ENCODE measurements at places on chromosomes 5 and 9. TPM values are rescaled to one million over a fixed set of nuclear protein-coding genes. Genes with fewer than 3 reads are reported as not detected.

Gene FASTKD3
- total RNA-seq: 16.5 TPM

Gene BRD8
- 35.6 TPM for total RNA-seq

Gene GFI1B
- total RNA-seq: not detected

Gene INSL4
- not detected for total RNA-seq

Gene PCDHB3
- total RNA-seq: 0.58 TPM

Gene LRRC26
- total RNA-seq: 2.0 TPM

Gene GRIN3A
- total RNA-seq: not detected

Gene THBS4
- not detected for total RNA-seq
